ENCODE measurements at places on chromosomes 13 and 19. TPM values are rescaled to one million over a fixed set of nuclear protein-coding genes. Genes with fewer than 3 reads are reported as not detected.

DNA sequence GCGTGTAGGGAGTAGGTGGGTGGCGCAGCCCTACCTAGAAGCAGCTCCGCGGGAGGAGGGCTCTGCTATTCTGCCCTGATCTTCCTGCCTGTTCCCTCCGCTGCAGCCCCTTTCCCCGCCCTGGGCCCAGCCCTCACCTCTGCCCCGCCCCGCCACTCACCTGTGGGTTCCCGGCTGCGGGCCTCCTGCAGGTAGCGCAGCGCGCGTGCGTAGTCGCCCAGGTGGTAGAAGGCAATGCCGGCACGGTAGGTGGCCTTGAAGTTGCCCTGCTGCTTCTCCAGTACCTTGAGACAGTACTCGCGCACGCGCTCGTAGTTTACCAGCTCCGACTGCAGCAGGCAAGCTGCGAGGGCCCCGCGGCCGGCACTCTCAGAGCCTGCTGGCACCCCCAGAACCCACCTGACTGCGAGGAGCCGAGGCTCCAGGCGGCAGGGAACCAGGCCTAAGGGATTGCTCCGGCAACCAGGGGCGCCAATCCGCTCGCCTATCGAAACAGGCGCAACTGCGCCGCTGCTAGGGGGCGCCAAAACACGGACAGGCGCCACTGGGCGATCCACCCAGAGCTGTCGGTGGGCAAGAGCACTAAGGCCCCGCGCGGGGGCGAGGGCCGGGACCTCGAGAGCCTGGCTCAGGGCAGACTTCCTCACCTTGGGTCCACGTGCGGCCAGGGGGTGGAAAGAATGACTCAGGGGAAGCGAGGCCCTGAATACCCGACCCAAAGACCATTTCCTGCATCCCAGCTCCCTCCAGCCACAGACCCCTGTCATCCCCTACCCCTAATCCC lies 965 bp downstream of the TTC9B start:
- DNase-seq: no peak

DNA sequence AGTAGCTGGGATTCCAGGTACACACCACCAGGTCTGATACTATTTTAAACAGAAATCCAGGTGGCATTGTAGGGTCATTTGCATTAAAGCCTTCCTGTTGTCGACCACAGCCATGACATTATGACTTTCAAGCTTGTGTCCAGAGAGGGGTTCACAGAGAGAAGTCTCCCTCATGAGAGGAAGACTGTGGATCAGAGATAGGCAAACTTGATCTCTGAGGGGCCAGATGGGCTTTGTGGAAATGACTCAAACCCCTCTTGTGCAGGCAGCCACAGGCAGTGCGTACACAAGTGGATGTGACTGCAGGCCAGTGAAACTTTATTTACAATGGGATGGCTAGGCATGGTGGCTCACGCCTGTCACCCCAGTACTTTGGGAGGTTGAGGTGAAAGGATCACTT lies 27.8 kb upstream of the F2RL3 start:
- no peak for DNase-seq

GRCh38 chr13:36674337-36675212 lies 755 bp downstream of the SERTM1 start:
- DNase-seq: no peak

DNA sequence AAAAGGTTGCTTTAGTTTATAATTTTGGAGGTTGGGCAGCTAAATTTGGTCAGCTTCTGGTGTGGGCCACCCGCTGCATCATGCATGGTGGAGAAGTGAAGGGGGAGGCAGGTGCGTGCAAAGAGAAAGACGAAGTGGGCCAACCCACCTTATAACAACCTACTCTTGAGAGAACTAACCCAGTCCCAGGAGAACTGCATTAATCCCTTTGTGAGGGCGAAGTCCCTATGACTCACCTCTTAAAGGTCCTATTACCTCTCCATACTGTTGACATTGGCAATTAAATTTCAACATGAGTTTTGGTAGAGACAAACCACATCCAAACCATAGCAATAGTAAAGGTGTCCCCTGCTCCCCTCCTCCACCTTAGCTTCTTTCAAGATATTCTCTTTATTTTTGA lies 7.7 kb upstream of the FGF9 start:
- no peak for DNase-seq

DNA sequence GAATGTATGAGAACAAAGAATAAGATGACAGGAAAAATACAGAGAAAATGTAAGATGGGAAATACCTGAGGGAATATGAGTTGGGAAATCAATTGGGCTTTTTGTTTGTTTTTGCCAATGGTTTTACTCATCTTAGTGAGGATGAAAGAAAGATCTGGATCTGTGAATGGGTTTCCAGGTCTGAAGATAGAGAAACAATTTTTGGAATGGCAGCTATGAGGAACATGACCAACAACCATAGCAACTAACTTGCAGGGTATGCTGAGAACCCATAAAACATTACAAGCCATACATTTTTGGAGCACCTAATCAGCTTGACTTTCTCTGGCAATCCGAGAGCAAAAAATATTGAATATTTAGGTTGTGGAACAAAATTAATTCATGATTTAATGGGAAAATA lies 290.0 kb downstream of the KCTD12 start:
- DNase-seq: no peak

GRCh38 chr13:34017231-34017630 lies 199.3 kb downstream of the RFC3 start:
- no peak for DNase-seq

- no peak for DNase-seq
Observed at GRCh38 chr13:99686157-99686572, 184.9 kb downstream of the TM9SF2 start.

DNA sequence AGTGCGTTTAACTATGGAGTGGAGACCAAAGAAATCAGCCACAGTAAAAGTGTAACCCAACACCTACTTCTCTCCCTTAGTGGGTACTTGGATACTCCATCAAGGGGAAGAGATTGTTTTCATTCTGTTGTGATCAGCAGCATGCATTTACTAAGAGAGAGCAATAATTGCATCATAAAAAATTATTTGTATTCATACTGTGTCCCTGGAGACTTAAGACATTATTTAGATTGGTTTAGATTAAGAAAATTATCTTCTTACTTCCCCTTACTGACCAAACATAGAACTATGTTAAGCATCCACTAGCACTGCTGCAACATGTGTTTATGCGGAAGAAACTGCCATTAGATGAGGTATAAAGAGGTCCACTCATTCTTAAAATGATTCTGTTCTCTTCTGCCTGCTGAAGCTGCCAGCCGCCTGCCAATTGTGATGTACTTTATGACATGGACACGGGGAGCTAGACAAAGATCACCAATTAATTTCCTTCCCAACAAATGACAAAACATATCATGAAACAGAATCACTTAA lies 738.5 kb downstream of the DIAPH3 start:
- DNase-seq: no peak

DNA sequence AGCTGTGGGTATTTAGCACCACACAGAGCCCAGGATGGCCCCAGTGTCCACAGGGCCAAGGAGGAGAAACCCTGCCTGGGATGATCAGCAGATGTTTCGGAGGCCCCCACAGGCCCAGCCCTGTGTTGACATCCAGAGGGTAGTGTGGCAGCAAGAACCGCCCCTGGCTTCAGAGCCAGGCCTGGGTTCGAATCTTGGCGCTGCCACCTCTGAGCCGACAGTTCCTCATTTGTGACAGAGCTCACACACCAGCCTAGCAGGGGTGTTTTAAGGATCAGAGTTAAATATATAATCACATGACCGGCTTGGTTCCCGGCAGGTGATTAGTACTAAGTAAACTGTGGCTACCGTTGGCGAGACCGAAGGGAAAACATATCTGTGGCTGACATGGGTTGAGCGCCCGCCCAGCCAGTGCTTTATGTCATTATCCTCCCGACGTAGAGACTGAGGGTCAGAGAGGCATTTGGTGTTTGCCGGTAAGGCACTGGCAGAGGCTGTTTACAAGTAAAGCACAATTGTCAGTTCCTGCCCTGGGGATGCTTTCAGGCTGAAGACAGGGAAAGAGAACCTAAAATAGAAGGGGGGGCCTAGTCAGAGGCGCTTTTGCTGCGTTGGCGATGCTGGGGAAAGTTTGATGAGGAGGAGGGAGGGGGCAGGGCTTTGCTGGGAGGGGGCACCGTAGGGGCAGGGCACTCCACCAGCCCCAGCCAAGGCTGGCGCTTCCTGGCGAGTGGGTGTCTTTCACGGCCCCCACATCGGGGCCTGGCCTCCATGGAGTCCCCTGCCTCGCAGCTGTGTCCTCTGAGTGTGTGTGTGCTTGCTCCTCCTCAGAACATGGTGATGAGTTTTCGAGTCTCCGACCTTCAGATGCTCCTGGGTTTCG lies 4.8 kb downstream of the PIAS4 start:
- no peak for DNase-seq

- no peak for DNase-seq
Observed at GRCh38 chr13:107351305-107351704, 783.4 kb upstream of the ARGLU1 start.

DNA sequence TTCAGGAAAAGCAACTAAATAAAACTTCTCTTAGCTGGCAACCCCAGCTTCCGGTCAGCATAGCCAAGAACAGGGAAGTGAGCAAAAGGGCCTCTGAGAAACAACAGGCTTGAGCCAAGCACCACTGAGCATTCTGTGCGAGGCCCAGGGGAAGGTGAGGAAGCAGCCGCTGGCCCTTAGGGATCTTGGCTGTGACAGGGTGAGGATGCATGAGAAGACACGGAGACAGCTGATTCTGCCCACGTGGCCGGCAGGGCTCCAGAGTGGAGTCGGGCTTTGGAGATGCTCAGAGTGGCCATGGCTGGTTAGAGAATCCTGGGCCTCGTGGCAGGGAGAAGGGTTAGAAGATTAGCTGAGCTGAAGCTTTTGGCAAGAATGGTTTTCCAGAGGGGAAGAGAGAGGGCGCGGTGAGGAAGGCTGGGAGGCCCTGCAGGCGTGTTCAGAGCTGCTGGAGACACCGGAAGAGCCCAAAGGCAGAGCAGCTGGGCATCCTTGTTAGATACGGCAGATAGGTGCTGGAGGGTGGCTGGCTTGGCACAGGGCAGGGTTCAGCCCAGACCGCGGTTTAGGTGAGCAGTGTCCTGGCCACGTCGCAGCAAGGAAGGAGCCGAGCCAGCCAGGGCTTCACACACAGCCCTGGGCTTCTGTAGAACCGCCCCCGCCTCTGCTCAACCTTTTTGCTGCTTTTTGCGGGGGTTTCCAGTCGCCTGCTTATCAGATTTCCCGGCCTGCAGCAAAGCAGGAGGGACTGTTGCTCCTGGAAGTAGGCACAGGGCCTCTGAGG lies 17.3 kb downstream of the UPF1 start:
- no peak for DNase-seq

GRCh38 chr19:3621689-3622088 lies 4.9 kb downstream of the CACTIN start:
- no peak for DNase-seq

DNA sequence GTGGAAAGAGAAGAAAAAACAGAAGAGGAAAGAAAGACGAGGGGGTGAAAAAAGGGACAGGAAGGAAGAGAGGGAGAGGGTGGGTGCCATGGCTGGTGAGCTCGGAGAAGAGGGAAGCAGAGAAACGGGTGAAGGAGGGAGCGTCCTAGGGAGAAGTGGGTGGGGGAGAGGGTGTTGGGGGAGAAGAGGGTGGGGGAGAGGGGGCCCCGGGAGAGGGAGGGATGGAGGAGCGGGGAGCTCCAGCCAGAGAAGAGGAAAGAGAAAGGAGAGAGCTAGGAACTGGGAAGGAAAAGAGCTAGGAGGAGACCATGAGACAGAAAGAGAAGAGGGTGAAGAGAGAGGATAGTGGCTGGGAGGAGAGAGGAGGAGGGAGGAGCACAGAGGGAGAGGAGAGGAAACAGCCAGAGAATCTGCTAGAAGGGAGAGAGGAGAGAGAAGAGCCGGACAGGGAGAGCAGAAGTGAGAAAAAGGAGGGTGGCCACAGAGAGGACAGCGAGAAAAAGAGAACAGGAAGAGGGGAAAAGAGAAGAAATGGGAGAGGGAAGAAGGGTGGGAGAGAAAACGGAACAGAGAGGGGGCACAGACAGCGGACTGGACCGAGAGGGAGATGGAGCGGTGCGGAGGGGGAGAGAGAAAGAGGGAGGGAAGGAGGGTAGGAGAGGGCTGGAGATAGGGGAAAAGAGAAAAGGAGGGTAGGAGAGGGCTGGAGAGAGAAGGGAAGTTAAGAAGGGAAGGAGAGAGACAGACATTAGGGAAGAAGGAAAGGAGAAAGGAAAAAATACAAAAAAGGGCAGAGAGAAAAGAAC lies 11.9 kb upstream of the GARIN5A start:
- no peak for DNase-seq

- no peak for DNase-seq
Observed at GRCh38 chr19:3098515-3099346, 4.6 kb downstream of the GNA11 start.

GRCh38 chr13:28347456-28348371 lies 147.2 kb downstream of the FLT1 start:
- no peak for DNase-seq

UBE2L5 gene
- not detected for total RNA-seq

NUP58 gene
- 46.7 TPM for total RNA-seq

RASAL3 gene
- 78.5 TPM for total RNA-seq

HIF3A gene
- 0.18 TPM for total RNA-seq

KLF2 gene
- 12.4 TPM for total RNA-seq

CAPN12 gene
- 3.0 TPM for total RNA-seq
